ENCODE measurements at places on chromosomes 2 and 18.

DNA sequence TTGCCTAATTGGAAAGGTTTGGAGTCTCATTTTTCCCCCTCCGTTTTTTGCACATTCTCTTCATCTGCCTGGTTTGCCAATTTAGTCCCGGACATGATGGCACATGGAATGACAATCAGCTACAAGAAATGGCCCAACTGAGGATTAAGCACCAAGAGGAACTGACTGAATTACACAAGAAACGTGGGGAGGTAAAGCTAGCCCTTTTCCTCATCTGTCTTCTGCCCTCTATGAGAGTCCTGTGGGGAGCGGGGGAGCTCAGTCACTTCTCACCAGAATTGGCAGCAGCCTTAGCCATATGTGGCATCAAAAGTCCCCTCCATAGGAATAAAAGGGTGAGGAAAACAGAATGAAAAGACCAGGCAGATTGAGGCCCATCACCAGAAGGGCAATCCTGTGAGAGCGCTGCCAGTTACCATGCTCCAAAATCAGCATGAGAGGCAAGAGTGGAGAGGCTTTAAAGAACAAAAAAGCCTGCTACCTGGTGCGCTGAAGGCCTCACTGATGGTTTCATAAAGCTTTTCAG is 11.6 kb downstream of the ATG16L1 start:
- DNase-seq: no peak

GRCh38 chr2:225010804-225011203 is 31.5 kb downstream of the DOCK10 start:
- peak; percentile 84 for DNase-seq

- no peak for DNase-seq
Measured at GRCh38 chr18:8254654-8255053, 354.6 kb upstream of the RAB12 start.

GRCh38 chr18:48446582-48447225 is 37.5 kb upstream of the ZBTB7C start:
- peak; percentile 64 for DNase-seq
